GM04503 (cell line): ENCODE measurements at places on chromosomes 5 and 9.

DNA sequence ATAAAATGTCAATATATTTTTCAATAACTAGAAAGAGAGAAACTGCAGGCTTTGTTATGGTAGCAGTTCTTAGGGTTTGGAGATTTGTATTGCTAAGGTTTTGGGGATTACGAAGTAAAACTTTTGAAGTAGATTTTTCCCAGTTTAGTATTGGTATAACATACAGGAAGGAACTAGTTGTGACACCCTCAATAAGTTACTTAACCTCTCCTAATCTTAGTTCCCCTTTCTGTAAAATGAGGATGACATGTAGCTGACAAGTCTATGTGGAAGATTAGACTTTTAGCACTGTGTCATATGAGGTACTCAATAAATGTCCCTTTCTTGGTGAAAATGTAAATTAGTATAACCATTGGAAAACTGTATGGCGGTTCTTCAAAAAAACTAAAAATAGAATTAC lies 73.4 kb upstream of the ATG10 start:
- DNase-seq = no peak

- no peak for DNase-seq
Observed at GRCh38 chr9:128747241-128747640, 23.3 kb upstream of the ZDHHC12 start.

- DNase-seq = peak; percentile 34
Observed at GRCh38 chr5:177496727-177497291, 595 bp downstream of the PDLIM7 start.

- DNase-seq = no peak
Observed at GRCh38 chr5:68460147-68460798, 244.7 kb downstream of the PIK3R1 start.

- no peak for DNase-seq
Observed at GRCh38 chr5:2724031-2724581, 27.4 kb downstream of the IRX2 start.

GRCh38 chr5:154878642-154879335 lies 20.4 kb downstream of the CNOT8 start:
- no peak for DNase-seq

GRCh38 chr9:35553670-35554543 lies 51.2 kb upstream of the TESK1 start:
- DNase-seq = no peak

DNA sequence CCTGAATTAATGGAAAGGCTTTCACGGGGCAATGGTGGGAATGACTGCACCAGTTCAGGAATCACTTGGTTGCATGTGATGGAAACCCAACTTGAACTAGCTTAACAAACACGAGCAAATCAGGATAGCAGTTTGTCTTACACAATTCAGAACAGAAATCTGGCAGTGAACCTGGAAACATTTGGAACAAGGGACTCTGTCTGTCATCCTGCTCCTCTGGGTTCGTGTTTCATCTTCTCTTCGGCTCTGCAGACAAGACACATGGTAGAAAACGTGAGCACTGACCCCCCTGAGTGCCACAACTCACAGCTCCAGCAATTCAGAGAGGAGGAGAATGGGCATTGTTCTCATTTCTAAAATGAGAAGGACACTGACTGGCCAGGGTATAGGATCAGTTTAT lies 218.1 kb upstream of the NREP start:
- no peak for DNase-seq

DNA sequence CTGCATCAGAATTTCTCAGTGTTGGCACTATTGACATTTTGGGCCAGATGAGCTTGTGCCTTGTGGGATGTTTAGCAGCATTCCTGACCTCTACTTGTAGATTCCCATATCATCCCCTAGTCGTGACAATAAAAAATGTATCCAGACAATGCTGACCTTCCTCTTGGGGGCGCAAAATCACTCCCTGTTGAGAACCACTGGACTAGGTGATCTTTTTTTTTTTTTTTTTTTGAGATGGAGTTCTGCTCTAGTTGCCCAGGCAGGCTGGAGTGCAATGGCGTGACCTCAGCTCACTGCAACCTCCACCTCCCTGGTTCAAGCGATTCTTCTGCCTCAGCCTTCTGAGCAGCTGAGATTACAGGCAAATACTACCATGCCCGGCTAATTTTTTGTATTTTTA lies 22.6 kb downstream of the STXBP1 start:
- no peak for DNase-seq

GRCh38 chr5:54829102-54829501 lies 156.3 kb downstream of the ESM1 start:
- no peak for DNase-seq

- DNase-seq = no peak
Observed at GRCh38 chr9:121451586-121451985, 48.1 kb downstream of the GGTA1 start.

DNA sequence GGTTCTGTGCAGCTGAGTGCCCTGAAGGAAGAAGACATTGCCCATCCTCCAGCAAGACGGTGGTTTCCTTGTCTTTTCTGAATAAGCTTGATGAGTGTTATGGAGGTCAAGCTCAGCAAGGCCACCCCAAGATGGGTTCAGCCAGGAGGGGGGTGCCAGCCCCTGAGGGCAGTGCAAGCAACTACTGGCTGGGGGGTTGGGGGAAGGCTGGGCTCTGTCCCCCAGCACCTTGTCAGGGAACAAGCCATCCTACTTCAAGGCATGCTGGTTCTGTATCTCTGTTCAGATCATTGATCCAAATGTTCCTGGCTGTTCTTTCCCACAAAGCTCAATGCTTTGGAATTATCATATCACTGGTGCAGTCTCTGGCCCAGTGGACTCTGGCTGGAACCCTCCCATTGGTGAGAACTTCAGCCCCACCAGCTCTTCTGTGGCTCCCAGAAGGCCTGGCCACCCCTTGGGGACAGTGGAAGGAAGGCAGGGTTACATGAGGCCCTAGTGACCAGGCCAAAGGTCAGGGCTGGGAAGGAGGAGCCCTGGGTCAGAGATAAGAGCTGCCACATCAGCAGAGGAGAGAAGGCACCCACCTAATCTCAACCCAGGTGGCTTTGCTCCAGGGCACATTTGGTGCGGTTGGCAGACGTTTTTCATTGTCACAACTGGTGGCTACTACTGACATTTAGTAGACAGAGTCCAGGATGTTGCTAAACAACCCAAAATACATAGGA lies 280.2 kb downstream of the IRX2 start:
- no peak for DNase-seq

DNA sequence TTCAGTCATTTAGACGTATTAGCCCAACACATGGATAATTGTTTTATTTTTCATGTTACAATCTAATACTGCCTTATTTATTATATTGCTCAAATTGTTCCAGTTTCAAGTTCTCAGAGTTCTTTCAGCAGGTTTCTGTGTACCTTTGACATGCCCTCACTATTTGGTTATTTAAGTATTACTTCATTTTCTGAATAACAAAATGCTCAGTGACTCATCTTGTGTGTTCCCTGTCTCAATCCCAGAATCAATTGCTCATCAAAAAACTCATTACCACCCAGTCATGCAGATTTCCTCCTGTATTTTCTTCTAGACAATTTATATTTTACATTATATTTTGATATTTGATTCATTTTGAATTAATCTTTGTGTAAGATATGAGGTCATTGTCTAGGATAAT lies 562.6 kb downstream of the ANXA1 start:
- DNase-seq = no peak

- no peak for DNase-seq
Observed at GRCh38 chr5:51375084-51375483, 8.2 kb upstream of the ISL1 start.

DNA sequence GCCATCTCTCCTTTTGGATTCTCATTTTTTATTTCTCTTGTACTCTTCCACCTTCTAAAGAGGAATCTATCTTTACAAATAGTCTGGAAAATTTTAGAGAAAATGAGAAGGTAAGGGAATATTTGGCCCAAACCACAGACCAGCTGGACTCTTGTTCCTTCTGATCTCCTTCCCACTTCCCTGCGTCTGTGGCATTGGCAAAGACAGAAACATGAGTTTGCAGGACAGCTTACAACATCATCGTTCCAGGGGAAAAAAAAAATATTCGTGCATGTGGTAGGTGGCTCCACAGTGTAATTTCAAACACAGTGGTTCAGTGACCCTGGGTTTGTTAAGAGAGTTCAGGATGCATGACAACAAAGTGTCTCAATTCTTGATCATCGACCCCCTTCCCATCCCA lies 755.0 kb downstream of the DNAH5 start:
- DNase-seq = no peak

- DNase-seq = no peak
Observed at GRCh38 chr5:55836191-55836590, 15.0 kb upstream of the IL31RA start.

DNA sequence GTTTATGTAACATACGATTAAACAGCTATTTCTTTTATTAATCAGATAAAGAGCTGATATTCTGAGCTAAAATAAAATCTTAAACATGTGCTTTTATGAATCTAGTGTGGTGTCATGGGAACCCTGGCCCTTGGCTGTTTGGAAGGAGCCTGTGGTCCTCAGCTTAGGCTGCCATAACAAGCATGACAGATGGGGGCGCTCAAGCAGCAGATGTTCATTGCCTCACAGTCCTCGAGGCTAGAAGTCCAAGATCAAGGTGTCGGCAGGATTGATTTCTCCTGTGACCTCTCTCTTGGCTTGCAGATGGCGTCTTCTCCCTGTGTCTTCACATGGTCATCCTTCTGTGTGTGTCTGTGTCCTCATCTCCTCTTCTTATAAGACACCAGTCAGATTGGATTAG lies 448.2 kb downstream of the GADD45G start:
- no peak for DNase-seq

DNA sequence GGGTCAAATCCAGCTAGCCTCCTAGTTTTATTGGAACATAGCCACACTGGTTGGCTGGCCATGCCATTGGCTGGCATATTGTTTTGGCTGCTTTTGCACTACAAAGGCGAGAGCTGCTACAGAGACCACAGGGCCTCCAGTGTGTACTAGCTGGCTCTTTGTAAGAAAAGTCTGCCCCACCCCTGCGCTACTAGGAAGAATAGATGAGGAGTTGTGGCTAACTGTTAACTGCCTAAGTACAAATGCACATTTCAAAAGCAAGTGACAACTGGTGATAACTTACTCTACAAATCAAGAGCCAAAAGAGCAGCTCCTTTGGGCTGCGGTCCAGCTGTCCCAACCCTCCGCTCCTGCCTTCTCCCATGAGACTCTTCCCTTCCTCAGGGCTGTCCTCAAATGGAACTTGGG lies 63.9 kb downstream of the SERINC5 start:
- DNase-seq = no peak

DNA sequence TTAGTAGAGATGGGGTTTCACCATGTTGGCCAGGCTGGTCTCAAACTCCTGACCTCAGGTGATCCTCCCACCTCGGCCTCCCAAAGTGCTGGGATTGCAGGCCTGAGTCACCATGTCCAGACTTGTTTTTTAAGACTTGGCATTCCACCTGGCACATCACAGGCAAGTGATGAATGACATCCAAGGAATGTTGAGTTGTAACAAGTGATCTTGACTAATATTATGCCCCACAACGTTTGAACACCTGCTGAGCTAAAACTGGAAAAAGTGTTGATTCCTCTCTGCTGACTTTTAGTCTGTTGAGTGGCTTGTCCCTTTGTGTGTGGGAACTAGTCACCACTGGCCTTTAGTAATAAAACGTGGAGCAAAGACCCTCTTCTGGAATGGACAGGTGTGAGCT lies 54.6 kb downstream of the SUB1 start:
- DNase-seq = no peak

GRCh38 chr5:6340100-6340499 lies 38.2 kb downstream of the MED10 start:
- DNase-seq = no peak

DNA sequence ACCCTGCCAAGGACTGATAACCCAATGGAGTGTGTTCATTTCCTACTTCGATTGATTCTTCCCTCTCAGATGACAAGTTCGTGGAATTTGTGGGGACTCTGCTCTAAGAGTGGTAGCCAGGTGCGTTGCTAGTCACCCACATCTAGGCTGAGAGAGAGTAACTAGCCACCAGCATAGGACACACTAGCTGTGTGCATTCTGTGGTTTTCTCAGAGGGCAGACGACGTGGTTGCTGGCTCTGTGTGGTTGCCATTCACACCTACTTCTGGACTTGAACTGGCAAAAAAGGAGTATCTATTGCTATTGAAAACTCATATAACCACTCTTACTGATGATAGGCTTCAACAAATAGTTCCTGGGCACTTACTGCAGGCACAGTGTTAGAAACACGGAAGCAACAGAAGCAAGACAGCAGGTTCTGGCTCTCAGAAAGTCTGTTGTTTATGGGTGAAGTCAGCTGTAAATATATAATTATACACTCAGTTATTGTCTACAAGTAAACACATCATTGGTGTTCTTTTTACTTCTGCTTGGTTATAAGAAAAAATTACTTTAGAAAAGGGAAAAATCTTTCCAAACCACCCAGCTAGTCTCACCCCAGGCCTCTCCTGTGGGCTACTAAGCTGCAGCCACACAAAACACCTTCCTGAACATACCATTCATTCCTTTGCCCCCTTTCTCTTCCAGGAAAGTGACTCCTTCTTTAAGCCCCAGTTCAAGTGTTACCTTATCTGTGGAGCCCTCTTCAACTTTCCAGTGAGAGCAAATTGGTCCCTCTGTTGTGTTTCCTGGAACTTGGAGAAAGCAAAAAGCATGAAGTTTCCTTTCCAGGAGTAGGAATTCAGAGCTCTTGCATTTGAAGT lies 151.1 kb upstream of the HAPLN1 start:
- no peak for DNase-seq

DNA sequence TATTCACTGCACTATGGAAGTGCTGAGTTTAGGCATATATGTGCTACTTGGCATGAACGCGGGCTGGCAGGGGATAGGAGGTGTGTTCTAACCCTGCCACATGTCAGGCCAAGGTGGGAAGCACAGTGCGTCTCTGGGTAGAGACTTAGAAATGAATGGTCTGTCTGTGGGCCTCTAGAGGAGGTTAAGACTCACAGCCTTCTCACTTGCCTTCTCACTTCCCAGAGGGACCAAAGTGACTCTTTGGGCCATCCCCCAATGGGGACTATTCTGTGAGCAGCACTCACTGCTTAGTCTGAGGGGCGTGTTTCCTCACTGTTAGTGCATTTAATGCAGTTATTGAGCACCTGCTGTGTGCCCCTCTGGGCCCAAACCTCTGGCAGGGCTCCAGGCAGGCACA lies 2.4 kb upstream of the PITX1 start:
- DNase-seq = no peak

DNA sequence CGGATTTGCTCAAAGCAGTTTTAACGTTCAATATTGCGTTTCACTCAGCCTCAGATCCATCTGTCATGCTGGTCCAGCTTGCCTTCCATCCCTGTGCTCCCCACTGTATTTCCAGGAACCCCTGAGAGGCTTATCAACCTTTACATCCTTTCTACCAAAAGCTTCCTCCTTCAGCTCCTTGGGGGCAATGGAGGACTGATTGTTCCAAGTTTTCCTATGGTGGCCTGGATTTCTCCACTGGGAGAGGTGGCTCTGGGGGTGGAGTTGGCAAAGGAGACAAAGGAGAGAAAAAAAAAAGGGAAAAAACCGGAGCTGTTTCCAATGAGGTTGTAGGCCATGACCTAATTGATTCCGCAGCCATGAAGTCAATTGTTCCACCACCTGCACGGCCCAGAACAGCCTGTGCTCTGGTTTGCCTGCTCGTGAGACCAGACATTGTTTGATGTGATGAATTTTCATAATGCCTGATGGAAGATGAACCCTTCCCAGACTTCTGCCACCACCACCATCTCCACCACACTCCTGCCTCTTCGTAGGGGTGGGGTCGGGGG lies 54.1 kb downstream of the ABLIM3 start:
- DNase-seq = no peak

- DNase-seq = no peak
Observed at GRCh38 chr5:127834554-127834953, 131.4 kb downstream of the CCDC192 start.
